HT1080 (cell line): ENCODE measurements at places on chromosomes 1 and 21.

- DNase-seq = peak; percentile 58
These were observed 1183.7 kb upstream of the PRMT6 start for GRCh38 chr1:105872817-105873216.

DNA sequence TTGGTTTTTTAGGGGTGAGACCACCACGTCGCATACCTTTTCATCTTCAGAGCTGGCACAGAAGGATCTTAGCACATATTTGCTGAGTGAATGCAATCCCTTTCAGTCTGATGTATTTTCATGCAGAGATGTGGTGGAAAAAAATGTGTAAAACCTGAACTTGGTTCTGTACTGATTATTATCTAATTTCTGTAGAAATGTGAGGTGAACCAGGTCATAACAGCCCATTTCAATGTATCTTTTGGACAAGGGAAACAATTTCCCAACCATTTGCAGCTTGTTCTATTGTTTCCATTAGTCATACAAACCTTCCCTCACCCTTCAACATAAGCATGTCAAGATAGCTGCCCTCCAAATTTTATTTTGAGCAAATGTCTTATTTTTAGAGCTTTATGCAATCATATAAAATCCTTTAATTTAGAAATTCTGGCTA, 46.8 kb upstream of the RUNX1 start:
- DNase-seq = no peak

- DNase-seq = peak; percentile 82
These were observed 258.1 kb downstream of the SDCCAG8 start for GRCh38 chr1:243513726-243514491.

GRCh38 chr21:39774227-39774626, 29.2 kb downstream of the IGSF5 start:
- no peak for DNase-seq

GRCh38 chr1:222923506-222923905, 108.7 kb downstream of the DISP1 start:
- DNase-seq = no peak

GRCh38 chr1:44630116-44630515, 44.2 kb downstream of the TMEM53 start:
- DNase-seq = peak; percentile 24

GRCh38 chr1:43392702-43393101, 3.0 kb downstream of the SZT2 start:
- no peak for DNase-seq

DNA sequence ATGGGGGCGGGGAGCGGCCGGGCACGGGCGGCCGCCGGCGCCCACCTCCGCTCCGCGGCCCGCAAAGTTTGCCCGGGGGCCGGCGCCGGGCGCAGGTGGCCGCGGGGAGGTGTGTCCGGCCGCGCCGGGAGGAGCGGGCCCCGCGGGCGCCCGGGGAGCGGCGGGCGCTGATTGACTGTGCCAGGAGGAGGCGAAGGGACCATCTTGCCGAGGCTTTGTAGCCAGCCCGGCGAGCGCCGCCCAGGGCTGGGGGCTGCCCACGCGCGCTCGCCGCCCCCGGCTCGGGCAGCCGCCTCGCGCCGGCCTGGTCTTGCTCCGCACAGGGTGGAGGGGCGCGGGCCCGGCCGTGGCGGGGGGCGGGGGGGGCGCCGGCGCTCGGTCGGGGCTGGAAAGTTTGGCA, 432 bp downstream of the EPHB2 start:
- DNase-seq = no peak

DNA sequence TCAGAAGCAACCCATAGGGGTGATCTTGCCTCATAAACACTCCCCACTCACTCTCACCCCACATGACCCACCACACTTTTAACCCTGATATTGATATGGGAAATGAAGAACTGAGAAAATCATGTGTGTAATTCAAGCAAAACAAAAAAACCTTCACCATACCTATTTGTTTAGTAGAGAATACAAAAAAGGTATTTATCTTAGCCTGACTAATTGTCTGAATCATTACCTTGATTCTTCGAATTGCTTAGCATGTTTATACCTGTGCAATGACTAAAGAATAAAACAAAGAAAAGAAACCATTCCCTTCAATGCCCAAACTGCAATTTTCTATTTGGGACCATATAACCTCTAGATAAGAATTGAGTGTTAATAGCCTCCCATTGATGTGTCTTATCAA, 1.8 kb downstream of the CLDN17 start:
- DNase-seq = no peak

- DNase-seq = no peak
These were observed 164.1 kb downstream of the USP25 start for GRCh38 chr21:15893902-15894301.

DNA sequence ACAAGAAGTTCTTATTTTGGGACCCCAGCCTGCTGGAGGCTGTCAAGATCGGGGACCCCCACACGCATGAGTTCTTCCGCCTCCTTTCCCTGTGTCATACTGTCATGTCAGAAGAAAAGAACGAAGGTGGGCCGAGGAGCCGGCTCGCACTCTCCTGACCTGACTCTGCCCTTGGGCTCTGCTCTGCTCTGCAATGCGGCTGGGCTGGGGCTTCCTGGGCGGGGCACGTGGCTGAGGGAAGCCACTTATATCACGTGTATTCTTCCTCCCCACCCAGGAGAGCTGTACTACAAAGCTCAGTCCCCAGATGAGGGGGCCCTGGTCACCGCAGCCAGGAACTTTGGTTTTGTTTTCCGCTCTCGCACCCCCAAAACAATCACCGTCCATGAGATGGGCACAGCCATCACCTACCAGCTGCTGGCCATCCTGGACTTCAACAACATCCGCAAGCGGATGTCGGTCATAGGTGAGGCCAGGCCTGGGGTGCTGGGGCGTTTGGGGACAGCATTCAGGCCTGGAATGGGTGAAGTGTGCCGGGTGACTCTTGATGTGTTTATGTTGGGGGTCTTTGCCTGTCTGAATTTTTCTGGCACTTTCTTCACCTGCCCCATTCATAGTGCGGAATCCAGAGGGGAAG, 17.6 kb downstream of the ATP8B2 start:
- no peak for DNase-seq

GRCh38 chr1:78318011-78318410, 172.8 kb upstream of the PTGFR start:
- no peak for DNase-seq

GRCh38 chr1:28926629-28927265, 12.4 kb downstream of the EPB41 start:
- DNase-seq = peak; percentile 13

GRCh38 chr1:67683766-67684525, 1.1 kb upstream of the GADD45A start:
- peak; percentile 74 for DNase-seq

GRCh38 chr1:205936311-205936710, 6.9 kb downstream of the SLC26A9 start:
- no peak for DNase-seq
